ENCODE measurements at places on chromosomes 7 and 10.

DNA sequence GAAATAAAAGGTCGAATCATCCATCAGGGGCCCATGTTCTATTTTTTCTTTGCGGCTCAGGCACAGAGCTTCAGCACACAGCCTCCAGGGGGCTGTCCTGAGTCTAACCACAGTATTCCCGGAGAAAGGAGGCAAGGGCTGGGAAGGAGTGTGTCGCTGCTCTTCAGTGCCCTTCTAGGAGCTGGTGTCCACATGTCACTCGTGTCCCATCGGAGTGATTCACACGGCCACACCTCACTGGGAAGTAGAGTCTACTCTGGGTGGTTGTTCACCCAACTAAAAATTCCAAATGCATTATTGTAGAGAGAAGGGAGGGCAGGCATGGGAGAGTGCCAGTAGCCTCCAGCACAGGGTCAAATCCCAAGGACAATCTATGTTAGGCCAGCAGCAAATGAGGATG, 114.8 kb upstream of the LANCL2 start:
- DNase-seq: no peak

GRCh38 chr7:104231054-104232046, 23.5 kb upstream of the ORC5 start:
- no peak for DNase-seq

- no peak for DNase-seq
Measured at GRCh38 chr10:62130948-62131347, 137.7 kb downstream of the RTKN2 start.

DNA sequence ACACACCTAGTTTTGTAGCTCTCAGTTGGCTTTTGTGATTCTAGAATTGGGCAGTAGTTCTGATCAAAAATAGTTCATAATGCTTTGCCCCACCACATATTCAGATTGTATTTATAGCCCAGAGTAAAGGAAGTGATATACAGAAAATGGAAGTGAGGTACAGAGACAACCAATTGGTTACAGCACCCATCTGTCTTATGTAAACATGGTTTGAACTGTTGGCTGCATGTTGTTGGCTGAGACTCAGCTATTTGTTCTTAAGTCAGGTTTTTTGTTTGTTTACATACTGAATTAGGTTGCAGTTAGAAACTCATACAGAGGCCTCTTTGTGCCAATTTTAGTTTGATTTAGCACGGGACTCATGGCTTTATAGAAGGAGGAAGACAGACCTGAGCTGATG, 158.9 kb upstream of the GPR26 start:
- DNase-seq: no peak

GRCh38 chr7:140294454-140294853, 103.9 kb downstream of the SLC37A3 start:
- DNase-seq: no peak

DNA sequence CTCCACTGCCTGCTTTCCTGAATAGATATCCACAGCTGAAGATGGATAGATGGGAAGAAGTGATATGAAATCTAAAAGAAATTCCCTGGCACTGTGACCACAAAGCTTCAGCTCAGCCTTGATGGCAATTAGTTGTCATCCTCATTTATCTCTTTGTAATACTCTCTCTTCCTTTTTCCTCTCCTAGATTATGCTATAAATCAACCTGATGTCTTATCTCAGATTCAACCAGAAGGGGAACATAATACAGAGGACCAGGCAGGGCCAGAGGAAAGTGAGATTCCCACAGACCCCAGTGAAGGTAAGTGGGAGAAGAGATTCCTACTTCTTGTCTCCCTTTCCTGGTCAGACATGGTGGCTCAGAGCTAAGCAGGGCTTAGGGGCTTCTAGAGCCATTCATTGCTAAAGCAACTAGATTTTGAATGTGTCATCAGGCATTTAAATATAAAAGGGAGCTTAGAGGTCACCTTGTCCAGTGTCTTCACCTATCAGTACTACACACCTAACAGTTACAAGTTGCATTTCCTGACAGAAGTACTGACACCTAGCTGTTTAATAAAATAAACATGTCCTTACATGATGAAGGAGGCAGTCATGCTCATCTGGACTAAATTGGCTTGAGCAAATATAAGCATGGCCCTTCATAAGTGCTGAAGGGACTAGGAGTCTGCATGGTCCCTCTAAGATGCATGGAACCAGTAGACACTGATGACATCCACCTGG, 19.5 kb downstream of the ZNF398 start:
- no peak for DNase-seq

- DNase-seq: peak; percentile 73
Measured at GRCh38 chr10:87177-88080, 38.3 kb upstream of the TUBB8 start.

GRCh38 chr7:37786741-37787569, 61.4 kb upstream of the NME8 start:
- no peak for DNase-seq

GRCh38 chr7:128796327-128796726, 4.6 kb downstream of the CCDC136 start:
- no peak for DNase-seq

GRCh38 chr7:69620063-69620462, 21.8 kb downstream of the AUTS2 start:
- DNase-seq: no peak

GRCh38 chr7:140923358-140924006, 1.2 kb downstream of the BRAF start:
- DNase-seq: no peak

DNA sequence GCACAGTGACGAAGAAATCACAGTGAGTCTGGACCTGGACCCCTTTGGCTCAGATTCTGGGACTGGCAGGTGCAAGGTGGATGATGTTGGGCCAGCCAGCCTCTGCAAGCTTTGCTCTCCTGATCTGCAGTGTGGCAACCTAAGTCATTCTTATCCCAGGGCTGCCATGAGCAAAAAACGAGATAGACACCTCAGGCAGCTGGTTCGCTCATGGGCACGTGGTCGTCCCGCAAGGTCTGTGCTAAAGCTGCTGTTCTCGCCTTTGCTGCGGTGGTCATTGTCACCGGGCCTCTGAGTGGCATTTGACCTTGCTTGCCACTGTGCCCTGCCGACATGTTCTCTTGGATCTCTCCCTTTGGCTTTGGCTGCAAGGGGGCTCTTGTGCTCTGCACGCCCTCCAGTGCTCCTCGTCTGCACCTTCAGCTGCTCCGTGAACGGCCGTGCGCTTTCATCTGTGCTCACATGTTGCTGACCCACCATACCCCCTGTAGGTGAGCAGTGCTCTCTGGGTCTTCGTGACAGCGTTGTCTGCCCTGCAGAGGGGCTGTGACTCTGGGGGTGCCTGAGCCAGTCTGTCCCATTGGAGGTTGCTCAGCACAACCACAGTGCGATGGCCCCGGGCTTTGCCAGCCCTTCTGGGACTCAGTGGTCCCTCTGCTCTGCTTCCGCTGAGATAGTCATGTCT, 317.0 kb downstream of the GLRX3 start:
- peak; percentile 69 for DNase-seq

DNA sequence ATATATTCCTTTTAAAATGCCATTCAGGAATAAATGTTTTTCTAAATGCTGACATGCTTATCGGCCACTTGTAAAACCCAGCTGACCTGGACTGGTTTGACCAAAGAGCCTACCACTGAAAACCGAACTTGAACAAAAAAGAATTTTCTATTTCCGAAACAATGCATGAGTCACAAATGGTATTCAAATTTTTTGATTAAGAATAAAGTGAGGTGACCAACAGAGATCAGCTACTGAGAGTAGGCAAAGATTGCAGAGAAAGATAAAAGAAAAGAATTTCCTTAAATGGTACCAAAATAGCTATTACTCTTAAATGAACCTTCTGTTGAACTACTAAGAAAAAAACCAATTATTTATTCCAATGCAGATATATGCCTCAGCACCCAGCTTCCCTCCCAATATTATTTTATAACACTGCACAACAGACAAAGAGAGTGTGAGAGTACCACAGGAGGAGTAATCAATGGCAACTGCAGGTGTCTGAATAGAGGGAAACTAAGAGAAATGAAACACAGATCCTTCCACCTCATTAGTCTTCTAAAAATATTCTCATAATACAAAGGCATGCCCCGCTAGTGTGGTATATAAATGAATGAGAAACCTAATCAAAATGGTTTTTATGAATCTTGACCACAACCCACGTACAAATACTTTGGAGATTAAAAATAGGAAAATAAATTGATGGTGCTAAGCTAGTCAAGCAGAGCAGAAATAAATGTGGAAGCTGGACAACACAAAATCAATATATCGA, 20.1 kb downstream of the OSBPL3 start:
- DNase-seq: no peak

DNA sequence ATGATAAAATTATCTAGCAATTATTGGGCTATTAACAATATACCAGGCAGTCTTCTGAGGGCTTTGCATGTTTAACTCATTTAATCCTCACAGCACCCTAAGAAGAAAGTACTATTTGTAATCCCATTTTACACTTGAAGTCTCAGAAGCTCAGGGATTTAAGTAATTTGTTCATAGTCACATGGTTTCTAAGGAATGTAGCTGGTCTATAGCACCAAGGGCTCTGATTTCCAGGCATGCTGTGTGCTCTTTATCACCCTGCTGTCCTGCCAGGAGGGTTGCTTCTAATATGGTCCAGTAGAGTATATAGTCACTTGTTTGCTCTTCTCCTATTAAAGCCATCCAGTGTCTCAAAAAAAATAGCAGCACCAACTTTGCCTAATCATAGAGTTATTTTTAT, 417.2 kb downstream of the PLXDC2 start:
- no peak for DNase-seq

GRCh38 chr7:101564778-101565211, 64.3 kb downstream of the MYL10 start:
- no peak for DNase-seq

GRCh38 chr7:68717176-68717575, 881.1 kb upstream of the AUTS2 start:
- DNase-seq: no peak

GRCh38 chr7:148304456-148304855, 286.1 kb upstream of the C7orf33 start:
- DNase-seq: no peak

DNA sequence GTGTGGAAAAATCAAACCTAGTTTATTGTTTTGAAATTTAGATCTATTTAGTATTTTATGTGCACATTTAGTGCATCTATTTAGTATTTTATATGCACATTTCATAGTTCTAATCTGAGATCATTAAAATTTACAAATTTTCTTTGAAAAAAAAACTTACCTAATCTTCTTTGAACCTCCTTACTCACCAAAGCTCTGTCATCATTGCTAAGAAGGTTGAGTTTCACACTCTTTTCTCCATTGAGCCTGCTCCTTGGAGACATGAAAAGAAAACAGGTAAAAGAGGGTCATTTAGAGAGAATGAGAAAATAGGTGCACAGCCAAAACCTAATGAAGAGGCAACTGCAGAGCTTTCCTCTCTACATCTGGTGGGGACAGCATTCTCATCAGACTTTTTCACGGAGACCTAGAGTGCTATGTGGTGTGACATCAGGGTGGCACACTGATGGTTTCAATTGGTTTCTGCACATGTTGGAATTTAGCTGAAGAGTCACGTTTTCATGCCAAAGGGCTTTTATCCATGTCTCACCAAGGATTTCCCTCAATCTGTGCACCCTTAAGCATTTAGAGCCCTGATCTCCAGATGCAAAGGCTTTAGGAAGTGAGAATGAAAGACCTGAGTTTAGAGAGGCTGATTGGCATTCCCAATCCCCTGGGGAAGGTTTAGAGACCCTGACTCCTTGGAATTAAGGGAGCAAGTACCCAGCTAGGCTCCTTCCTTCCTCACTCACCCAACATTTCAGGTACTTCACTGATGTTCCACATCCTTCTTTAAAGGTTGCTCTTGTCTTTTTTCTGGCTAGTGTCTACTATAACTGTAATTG, 89.2 kb upstream of the CAPZA2 start:
- no peak for DNase-seq

GRCh38 chr10:11875494-11876281, 52.5 kb downstream of the PROSER2 start:
- no peak for DNase-seq

- DNase-seq: no peak
Measured at GRCh38 chr10:66788178-66788987, 137.5 kb upstream of the LRRTM3 start.

GRCh38 chr10:108608860-108609259, 1314.5 kb downstream of the XPNPEP1 start:
- DNase-seq: no peak

- no peak for DNase-seq
Measured at GRCh38 chr7:35003679-35004303, 33.5 kb downstream of the DPY19L1 start.

DNA sequence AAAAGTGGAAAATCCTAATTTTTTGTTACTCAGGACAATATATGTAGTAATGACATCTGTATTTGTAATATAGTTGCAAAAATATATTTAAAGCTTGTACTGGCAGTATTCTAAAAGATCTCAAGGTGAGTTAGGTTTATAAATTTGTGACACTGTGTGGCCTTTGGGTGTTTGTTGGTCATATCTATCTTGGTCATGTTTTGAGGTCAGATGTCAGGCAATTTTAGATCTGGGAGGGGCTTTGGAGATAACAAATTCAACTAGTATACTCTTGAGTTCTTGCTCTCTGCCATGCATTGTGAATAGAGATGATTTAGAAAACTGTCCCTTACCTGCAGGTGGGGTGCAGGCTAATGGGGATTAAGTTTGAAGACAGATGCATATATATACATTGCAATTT, 3.1 kb downstream of the TBC1D12 start:
- no peak for DNase-seq

DNA sequence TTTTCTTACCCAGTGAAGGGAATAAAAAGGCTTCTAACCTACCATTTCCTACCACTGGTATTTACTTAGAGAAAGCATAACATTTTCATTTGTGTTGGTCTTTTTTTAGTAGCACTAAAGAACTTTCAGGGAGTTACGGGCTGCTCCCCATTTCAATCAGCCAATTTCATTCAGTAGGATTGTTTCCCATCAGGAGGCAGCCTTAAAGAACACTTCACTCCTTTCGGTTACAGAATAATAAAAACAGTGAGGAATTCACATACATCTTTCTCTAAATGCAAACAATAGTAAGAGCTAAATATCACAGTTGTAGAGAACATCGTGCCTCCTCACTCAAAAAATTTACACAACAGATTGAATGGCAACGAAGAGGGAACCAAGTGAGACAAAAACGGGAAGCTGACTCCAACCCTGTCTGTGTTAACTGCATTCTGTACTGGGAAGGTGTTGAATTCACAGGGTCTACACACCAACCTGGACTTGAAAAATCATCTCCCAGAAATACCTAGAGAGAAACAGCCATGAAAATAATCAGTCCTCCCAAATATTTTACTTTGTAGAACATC, 55.5 kb upstream of the ABLIM1 start:
- DNase-seq: no peak

- no peak for DNase-seq
Measured at GRCh38 chr7:40828686-40829600, 694.1 kb downstream of the SUGCT start.

GRCh38 chr7:13948019-13948801, 41.3 kb downstream of the ETV1 start:
- no peak for DNase-seq

- no peak for DNase-seq
Measured at GRCh38 chr7:40804477-40805215, 669.8 kb downstream of the SUGCT start.
